Activated CD4-positive, alpha-beta T cell treated with anti-CD3 and anti-CD28 coated beads for 48 hours (primary cell): ENCODE measurements at places on chromosomes 1 and 21.

GRCh38 chr1:111920221-111921024 is 69.0 kb downstream of the KCND3 start:
- no peak for DNase-seq

DNA sequence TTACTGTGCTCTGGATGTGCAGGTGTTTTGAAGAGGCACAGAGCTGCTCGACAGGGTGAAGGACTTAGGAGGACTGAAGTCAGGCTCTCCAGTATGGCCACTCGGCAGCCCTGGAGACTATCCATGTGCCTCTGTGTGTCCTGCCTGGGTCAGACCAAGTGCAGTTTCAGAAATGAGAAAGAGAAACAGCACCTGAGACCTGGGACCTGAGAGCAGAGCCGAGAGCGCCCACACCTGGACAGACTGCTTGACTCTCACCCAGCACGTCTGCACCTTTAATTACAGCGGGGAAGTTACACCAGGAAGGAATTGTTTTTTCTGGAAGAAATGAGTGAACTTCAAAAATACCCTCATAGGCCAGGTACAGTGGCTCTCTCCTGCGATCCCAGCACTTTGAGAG is 59.7 kb upstream of the COL6A1 start:
- DNase-seq = no peak

DNA sequence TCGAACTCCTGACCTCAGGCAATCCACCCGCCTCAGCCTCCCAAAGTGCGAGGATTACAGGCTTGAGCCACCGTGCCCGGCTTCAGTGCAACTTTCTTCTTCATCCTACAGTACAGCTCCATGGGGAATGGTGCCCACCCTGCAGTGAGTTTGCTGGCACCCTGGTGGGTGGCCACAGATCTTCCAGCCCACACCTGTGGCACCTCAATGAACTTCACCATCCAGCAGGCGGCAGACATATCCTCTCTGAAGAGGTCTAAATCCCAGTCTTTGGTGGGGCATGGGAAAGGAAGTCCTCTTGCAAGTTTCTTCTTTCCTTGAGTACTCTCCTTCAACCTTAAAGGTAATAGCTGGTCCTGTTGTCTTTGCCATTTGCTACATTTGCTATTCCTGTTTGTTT is 18.1 kb upstream of the ZBTB8A start:
- no peak for DNase-seq

DNA sequence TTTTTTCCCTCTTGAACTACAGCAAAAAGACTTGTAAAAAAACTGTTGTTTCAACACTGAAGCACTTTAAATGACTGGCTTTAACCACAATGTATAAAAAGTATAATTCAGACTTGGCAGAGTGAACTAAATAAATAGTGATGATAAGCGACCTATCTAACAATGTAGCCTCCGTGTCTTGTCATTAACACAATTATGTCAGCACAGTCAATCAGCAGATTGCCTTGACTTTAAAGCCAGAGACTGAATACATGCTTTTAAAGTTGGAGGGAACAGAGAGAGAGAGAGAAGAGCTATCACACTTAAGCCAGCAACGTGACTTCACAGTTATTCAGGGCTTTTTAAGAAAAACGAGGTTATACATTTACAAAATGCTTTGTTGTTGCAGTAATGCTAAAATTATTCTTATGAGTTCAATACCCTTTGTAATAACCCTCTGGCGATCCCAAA is 378.1 kb downstream of the LMO4 start:
- DNase-seq = no peak

DNA sequence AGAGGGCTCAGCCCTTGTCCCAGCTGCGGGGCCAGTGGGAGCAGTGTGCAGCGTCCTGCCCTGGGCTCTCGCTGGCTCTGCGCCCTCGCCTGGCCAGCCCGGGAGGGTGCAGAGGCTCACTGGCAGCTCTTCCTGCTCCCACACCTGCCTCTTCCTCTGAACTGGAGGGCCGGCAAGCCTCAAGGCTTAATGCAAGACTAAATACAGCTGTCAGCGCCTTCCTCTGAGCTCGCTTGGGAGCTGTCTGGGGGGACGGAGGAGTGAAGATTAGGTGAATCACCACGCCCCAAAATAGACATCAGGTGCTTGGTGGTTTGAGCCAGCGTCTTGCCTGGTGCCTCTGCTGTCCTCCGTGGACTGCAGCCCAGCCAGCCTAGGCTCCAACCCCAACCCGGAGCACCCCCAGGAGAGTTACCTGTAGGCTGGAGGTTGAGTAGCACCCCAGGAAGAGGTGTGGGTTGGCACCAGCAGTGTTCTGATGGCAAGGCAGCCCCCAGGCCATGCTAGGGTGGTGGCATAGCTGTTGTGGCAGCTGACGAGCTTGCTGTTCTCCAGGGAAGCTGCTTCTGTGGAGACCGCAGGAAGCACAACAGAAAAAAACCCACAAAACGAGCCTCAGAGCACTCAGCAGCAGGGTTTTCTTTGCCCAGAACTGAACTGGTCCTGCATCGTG is 36.9 kb downstream of the UMODL1 start:
- peak; percentile 79 for DNase-seq
